ENCODE measurements at places on chromosomes 7 and 10.
A peak's percentile ranks its signal among the peaks of the same experiment; 100 is the strongest.

GRCh38 chr10:131257027-131257426 lies 54.5 kb downstream of the TCERG1L start:
- no peak for DNase-seq

DNA sequence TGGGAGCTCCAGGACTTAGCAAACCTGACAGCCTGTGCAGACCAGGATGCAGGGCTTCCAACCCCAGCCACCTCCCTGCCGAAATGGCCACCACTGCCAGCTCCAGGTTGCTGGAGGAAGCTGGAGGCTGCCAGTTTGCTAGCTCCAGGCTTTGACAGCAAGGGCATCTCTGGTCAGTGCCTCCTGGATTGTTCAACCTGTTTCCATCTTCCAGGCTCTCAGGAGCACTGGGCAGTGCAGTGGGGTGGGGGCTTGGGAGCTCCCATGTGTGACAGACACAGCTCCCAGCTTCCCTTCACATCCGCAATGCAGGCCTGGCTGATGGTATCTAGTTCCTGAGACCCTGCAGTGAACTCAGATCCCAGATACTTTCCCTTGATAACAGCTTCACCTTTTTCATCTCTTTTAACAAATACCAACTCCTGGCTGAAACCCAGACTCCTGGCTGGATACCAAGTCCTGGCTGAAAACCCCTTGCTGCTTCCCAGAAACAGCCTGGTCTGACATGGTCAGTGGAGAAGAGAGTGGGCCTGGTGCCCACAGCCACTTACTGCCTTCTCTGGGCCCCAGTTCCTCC lies 20.8 kb upstream of the RET start:
- no peak for DNase-seq

GRCh38 chr7:67251986-67252558 lies 255.4 kb downstream of the TYW1 start:
- DNase-seq, result no peak

DNA sequence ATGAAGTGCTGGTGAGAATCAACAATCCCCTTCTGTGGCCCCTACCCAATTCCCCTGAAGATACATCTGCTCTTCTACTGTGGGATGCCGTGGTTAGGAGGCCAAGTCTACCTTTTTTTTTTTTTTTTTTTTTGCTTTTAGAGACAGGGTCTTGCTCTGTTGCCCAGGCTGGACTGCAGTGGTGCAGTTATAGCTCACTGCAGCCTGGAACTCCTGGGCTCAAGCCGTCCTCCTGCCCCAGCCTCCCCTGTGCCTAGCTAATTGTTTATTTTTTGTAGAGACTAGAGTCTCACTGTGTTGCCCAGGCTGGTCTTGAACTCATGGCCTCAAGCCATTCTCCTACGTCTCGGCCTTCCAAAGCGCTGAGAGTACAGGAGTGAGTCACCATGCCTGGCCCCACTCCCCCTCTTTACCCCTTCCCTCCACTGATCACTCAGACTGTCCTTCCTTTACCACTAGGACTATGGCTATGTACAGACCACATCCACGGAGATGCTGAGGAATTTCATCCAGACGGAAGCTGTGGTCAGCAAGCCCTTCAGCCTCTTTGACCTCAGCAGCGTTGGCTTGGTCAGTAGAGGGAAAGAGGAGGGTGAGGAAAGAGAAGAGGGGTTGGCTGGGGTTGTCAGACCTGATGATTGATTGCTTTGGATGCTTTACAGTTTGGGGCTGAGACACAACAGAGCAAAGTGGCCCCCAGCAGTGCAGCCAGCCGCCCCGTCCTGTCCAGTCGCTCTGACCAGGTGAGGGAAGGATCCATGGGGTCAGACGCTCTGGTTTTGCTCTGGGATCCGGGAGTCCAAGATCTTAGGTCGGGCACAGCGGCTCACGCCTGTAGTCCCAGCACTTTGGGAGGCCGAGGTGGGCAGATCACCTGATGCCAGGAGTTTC lies 1.8 kb downstream of the AP4M1 start:
- no peak for DNase-seq

GRCh38 chr10:132320654-132321469 lies 11.1 kb upstream of the LRRC27 start:
- DNase-seq, result no peak

DNA sequence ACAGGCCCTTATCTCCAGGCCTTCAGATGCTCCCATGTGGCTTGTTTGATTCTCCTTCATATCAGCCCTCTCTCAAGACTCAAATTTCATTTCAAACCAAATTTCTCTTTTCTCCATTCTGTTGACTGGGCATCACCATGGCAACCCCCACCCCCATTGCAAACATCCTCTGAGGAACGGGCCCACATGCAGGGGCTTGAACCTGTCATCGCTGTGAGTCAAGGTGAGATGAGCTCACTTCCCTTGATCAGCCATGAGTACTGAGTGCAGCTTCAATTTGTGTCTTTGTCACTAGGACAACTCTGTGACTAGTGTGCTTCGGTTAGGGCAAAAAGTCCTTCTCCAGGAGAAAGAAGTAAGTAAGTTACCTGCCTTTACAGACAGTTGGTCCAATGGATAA lies 41.9 kb downstream of the CALML3 start:
- no peak for DNase-seq

- no peak for DNase-seq
Measured at GRCh38 chr7:45131891-45132290, 20.4 kb upstream of the TBRG4 start.

GRCh38 chr7:44145479-44145968 lies 4.4 kb upstream of the MYL7 start:
- DNase-seq, result no peak

DNA sequence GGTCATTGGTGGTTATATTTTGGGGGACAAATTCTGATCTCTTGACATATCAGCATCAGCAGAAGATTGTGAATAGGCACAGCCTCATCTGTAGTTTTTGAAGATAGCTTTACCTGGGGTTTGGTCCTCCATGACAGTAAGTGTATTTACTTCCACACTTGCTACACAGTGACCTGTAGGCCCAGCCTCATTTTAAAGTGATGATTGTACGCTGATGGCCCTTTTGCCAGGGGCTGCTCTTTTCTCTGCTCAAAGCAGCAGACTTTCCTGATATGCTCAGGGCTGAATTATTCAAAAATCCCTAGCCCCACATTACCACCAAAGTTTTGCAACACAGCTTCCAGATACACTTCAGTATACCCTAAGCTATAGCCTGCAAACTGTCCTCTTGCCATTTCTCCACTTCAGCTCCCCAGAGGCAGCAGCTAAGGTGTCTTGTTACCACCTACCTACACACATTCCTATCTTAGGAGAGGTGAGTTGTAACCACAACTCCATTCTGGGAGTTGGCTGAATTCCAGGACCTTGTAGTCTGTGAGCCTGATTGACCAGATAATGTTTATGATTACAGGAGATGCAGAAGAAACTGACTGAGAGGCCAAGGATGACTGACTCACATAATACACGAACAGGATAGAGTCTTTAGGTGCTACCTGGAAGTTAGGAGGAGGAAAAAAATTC lies 6.0 kb downstream of the ASB4 start:
- peak; percentile 62 for DNase-seq

- no peak for DNase-seq
Measured at GRCh38 chr10:65194126-65194525, 1672.9 kb downstream of the REEP3 start.

DNA sequence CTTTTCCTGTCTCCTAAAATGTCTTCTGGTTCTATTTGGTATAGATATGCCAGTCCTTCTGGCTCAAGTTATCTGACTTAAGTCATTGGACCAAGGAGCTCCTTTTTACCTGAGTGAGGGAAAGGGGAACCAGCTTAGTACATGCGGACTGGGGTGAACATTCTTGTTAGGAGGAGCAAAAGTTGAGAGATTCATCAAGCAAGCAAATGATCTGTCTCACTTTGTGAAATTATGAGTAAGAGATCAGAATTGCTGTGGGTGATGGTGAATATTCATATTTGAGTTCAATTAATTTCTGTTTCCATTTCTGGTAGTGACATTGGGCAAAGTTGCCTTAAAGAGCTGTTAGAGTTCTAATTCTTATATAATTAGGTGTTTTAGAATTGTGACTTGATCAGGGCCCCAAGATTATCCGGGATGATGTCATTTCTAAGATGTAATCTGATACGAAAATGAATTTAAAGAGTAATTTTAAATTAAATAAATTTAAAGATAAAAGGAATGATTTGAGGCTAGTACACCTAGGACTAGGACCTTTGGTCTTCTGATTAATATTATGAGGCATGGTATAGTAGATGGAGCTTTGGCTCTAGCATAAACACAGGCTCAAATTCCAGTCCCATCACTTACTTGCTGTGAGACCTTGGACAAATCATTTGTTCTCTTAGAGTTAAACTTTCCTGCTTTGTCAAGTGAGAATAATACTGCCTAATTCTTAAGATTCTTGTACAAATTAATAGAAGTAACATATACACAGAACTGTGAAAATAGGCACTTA lies 60.4 kb upstream of the STRIP2 start:
- DNase-seq, result no peak

DNA sequence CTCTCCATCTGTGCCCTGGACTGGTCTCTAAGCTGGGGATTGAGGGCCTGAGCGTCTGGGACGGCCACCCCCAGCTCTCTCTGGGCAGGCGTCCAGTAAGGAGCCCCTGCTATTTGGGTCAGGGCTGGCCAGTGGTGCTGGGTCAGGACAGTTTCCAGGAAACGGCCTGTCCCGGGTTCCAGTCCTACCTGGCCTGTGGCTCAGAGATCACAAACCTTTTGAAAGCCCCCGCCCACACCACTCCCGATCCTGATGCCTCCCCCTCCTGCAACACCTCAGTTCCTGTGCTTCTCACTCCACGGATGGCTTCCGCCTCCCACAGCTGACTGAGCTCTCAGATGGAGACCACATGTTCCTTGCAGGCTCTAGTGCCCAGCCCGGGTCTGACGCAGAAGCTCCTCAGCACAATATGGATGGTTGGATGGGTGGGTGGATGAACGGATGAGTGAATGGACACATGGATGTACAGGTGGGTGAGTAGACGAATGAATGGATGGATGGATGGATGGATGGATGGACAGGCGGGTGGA lies 91.7 kb upstream of the PDGFA start:
- no peak for DNase-seq

GRCh38 chr10:125199270-125199669 lies 38.9 kb upstream of the CTBP2 start:
- no peak for DNase-seq

GRCh38 chr10:133159950-133160825 lies at the start of gene KNDC1:
Gene KNDC1, plus strand, starts transcription at chr10:133160219. Its CDS starts 249 bp downstream, at chr10:133160468.
- DNase-seq, result peak; percentile 18

DNA sequence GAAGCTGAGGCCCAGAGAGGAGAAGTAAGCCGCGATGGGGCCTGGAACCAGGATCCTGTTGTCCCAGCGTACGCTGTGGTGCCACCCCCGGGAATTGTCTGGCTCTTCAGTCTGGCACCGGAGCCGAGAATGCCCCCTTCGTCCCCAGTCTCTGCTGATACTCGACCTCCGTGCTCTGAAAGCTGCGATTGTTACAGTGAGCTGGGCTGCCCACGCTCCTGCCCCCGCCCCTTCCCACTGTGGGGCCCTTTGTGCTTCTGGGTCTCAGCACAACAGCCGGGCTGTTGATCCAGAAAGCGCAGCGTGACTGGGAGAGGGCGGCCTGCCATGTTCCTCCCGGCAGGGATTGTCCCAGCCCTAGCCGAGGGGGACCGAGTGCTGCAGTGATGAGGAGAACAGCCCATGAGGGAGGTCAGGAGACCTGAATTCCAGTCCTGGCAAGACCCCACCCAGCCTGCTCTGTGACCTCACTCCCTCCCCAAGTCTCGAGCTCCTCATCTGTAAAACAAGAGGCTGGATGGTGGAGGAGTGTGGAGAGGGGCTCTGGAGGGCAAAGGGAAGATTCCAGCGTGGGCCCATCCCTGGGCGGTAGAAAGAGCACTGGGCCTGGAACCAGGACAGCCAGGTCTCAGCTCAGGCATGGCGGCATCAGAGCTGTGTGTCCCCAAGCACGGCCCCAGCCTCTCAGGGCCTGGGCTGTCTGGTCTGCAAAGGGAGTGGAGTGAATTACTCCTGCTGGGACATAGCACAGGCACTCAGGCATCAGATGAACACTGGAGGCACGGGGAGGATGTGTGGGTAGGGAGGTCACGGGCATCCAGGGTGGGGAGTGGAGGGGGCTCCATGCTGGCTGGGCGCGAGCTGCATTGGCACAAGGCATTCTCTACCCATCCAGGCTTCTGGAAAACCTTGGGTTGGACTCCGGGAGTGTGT lies 43.6 kb downstream of the TSPAN15 start:
- DNase-seq, result no peak

- DNase-seq, result no peak
Measured at GRCh38 chr10:17548162-17548561, 69.0 kb downstream of the HACD1 start.

DNA sequence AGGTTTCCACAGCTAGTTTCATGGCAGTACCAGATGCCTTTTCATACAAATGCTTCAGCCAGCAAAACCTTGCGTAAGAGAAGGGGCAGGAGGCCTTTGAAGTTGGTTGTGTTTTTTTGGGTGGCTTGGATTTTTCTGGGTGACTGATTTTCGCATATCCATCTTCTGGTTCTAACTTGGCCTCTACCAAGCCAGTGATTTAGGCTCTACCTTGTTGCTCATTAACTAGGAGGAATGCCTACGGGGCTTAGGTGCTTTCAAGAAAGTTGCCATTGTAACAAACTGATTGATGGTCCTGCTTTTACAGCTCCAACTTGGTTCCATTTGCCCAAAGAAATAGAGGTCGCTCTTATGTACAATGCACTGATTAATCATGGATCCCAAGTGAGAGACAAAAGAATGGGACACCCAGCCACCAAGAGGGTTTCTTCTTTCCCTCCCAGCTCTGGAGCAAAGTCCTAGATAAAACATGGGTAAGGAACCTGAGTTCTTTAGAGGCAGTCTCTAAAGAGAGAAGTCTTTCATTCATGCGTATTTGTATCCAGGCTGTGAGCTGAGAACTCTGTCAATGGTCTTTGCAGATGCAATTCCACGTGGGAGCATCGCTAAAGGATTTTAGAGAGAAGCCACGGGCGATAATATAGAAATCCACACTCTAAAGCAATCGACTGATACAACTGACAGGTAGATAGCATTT lies 92.1 kb upstream of the FGFR2 start:
- DNase-seq, result no peak

- DNase-seq, result no peak
Measured at GRCh38 chr10:99917963-99918825, 91.6 kb downstream of the DNMBP start.

DNA sequence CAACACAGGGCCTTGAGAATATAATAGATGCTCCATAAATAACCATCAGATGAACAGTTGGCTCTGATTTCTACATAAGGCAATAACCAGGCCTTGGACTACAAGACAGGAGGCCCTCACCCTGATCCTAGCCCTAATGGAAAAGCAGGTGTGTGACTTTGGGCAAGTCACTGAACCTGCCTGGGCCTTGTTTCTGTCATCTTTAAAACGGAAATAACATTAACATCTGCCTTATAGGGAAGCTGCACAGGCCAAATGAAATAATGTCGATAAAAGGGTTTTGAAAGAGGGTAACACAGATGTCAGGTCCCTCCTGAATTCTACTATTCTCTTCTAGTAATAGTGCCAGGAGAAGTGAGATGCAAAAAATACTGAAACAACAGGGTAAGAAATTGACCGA lies 20.7 kb downstream of the PIK3AP1 start:
- no peak for DNase-seq

DNA sequence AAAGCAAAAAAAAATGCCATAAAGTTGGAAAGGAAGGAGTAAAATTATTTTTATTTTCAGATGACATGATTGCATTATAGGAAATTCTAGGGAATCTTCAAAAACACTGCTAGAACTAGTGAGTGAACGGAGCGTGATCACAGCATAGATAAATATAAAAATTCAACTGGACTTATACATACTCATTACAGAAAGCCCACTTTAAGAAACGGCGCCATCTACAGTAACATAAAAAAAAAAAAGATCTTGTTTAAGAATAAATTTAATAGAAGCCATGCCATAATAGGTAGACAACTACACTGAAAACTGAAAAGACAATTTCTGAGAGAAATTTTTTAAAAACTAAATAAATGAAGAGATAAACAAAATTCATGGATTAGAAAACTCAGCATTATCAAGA lies 623.1 kb upstream of the MGMT start:
- no peak for DNase-seq
